ENCODE measurements at places on chromosomes 4 and X.

DNA sequence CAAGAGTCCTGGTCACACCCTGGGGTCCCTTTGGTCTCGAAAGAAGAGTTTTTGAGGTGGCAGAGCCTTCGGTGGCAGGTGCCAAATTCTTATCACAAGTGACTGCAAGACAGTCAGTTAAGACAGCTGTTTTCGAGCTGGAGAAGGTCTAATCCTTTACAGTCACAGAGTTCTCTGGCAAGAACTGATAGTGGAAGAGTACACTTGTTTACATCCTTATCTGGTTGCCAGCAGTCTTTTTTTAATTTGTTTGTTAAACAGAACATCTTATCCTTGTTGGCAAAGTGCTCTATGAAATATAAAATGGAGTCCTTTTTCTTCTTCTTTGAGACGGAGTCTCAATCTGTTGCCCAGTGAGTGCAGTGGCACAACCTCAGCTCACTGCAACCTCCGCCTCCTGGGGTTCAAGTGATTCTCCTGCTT lies 50.4 kb upstream of the ELOVL6 start:
- no peak for DNase-seq

DNA sequence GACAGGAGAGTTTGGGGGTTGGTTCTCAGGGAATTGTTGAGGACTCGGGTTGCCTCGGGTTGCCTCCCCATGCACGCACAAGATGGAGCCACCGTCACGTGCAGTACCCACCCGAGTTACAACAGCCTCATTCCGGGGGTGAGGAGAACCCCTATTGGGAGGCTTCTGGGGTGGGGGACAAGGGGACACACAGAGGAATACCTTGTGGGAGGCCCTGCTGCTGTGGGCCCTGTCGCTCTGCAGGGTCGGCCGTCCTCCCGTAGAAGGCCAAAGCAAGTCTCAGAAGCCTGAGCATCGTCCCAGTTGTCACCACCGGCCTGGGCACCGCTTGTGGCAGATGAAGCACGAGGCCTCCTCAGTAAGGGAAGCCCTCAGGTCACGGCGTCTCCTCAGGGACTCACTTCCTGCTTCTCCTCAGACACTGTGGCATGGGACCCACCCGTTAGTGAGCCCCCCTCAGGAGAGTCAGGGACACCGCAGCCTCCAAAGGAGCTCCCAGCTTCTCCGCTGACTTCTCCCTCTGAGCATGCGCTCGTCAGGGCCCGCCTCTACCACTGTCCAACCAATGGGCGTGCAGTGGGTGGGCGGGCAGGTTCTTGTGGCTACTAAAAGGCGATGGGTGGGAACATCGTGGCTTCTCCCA lies at the start of gene CT55:
Gene CT55, minus strand, starts transcription at position 522 of the 643 bp plus-strand sequence. Its CDS starts 227 bp downstream, at position 295.
- no peak for DNase-seq

- DNase-seq, result no peak
Measured at GRCh38 chr4:127775843-127776242, 6.3 kb upstream of the HSPA4L start.

GRCh38 chrX:1398431-1399340 lies 6.8 kb upstream of the SLC25A6 start:
- no peak for DNase-seq

GRCh38 chr4:6125103-6125651 lies 75.2 kb downstream of the JAKMIP1 start:
- no peak for DNase-seq

DNA sequence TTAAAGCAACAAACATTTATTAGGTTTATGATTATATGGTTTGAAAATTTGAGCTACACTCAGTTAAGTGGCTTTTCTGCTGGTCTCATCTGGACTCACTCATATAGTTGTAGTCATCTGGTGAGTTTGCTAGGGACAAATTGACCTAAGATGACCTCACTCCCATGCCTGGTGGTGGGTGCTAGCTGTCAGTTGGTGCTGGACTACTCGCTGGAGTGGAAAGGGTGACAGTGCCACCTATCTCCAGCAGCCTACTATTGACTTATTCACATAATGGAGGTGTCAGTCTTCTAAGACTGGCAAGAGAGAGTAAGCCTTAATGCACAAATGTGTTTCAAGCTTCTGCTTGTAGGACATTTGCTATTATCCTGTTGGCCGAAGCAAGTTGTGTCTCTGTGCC lies 88.2 kb downstream of the TASL start:
- DNase-seq, result no peak

- peak; percentile 38 for DNase-seq
Measured at GRCh38 chrX:131812847-131813825, 210.0 kb upstream of the STK26 start.

DNA sequence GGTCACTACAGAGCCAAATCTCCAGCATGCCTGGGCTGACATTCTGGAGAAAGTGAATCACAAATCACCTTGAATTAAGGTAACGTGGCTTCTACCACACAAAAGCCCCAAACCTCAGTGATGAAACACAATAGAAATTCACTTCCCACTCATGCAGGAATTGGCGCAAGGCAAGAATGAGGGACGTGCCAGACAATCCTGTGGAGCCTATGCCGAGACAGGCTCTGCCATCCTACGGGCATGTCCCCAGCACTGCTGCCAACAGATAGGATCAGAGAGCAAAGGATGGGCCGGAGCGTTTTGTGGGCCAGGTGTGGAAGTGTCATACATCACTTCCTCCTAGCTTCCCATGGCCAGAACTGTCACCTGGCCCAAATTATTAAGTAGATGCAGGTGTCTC lies 118.0 kb downstream of the IRF2 start:
- DNase-seq, result no peak

- DNase-seq, result no peak
Measured at GRCh38 chrX:25141684-25142083, 125.9 kb upstream of the ARX start.

- DNase-seq, result no peak
Measured at GRCh38 chr4:154492288-154492687, 689 bp upstream of the DCHS2 start.

DNA sequence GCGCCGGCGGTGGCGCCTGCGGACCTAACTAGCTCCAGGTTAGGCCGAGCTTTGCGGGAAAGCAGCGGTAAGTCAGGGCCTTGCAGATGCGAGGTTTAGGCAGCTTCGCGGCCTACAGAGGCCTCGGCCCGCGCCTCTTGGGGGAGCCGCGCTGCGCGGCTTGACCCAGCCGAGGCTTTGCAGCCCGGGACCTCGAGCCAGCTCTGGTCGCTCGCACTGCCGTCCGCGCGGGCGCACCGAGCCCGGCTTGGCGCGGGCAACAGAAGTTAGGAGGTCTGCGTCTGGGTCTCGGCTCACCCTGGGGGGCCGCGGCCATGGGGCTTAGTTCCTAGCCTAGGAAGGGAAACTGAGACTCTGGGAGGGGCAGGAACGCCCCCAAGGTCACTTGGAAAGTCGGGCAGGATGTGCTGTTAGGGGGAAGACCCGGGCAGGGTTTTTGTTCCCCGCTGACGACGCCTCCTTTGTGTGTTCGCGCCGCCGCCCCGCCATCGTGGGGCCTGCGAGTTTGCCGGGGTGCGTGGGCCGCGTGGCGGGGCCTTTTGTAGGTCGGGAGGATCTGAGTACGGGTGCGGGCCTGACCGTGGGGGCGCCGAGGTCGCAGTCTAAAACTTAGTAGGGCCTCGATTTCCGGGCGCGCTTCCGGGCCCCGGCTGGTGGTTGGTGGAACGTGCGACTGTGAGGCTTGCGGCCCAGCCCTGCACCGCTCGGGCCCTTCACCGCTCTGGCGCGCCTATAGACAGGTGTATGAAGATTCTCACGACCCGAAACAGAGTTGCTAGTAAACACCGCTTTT lies 482 bp downstream of the RNF4 start:
- peak; percentile 54 for DNase-seq

DNA sequence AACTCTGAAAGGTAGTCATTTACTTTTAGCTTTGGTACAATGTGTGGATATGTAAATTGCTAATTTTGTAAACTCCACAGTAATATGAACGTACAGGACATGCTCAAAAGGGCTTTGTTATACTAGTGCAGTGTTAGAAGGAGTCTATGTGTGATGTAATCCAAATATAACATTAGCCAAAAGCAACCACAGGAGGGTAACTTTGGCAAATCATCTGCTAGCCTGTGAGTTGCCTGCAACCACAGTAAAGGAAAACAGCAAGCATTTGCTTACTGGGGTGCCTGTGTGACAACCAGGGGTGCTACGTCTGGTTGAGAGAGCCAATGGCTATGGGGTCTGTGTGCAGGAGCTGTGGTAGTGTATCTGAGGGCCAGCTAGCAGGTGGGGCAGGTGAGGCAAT lies 245.8 kb downstream of the ADAMTS3 start:
- no peak for DNase-seq

DNA sequence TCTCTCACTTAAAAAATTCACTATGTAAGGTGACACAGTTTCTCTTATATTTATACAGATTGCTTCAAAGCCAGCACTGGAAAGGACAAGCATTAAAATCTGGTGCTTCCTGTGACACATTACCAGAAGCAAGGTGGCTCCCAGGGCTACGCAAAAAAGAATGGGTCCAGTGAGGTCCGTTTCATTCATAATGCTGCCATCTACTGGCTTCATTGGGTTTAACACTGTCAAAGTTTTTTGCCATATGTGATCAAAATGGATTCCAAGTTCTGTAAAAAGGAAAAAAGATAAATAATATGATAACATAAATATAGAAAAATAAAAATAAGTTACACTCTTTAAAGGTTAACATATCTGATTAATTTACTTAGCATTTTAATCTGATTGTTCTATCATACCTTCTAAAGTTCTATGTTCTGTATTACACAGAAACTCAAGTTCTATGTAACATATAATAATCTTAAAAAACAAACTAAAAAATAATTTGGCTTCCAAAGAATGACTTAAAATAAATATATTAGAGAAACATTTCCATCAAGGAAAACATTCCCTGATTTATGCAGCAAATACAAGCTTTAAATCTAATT lies 22.1 kb downstream of the YIPF7 start:
- DNase-seq, result no peak

- DNase-seq, result no peak
Measured at GRCh38 chrX:107549504-107549903, 78.8 kb upstream of the PRPS1 start.

GRCh38 chr4:108941904-108942430 lies 179.1 kb upstream of the ETNPPL start:
- DNase-seq, result no peak

- no peak for DNase-seq
Measured at GRCh38 chrX:68415316-68415715, 18.0 kb downstream of the OPHN1 start.

DNA sequence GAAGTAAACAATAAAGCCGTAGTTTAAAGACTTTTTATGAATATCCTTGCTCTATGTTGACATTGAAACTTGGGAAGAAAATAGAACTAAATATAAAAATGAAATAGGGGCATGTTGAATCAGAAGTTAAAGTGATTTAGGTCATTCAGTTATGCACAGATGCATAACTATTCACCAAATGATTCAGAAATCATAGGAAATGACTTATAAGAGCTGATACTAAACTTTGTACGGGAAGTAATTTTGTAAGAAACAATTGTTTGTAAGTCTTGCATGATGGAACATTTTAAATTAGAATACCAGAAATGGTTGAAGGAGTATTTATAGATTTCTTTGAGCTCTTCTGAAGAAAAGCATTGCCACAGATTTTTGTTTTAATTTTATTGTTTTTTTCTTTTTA lies 246.5 kb downstream of the CPE start:
- DNase-seq, result no peak

DNA sequence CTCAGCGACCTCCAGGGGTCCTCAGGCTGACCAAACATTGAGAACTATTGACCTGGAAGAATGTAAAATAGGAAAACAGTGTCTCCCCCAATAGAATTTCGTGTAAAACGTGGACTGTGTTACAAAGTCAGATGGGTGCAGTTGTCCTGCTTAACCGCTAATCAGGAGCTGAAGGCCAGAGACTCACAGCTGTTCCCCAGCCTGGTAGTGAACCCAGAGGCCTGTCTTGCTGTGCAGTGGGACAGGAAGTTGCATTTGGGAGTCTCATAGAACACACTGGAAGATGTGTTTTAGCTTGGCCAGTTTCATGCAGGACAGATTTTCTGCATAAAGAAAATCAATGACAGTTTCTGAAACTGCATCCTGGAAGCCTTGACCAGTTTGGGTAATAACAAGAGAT lies 151.5 kb downstream of the PTTG2 start:
- no peak for DNase-seq

DNA sequence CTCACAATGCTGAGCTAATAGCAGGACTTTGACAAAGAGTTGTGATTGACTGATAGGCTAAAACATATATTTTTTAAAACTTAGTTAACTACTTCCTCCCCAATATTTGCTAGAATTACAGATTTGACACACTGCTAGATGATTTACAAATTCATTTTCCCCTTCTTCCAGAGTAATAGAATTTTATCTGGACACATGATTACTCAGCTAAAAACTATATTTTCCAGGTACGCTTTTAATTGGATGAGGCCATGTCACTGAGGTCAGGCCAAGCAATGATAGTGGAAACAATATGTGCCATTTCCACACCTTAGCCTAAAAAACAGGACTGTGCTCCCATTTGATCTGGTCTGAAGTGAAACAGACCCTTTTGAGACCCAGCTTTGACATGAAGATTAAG lies 193.3 kb upstream of the PGRMC2 start:
- no peak for DNase-seq

DNA sequence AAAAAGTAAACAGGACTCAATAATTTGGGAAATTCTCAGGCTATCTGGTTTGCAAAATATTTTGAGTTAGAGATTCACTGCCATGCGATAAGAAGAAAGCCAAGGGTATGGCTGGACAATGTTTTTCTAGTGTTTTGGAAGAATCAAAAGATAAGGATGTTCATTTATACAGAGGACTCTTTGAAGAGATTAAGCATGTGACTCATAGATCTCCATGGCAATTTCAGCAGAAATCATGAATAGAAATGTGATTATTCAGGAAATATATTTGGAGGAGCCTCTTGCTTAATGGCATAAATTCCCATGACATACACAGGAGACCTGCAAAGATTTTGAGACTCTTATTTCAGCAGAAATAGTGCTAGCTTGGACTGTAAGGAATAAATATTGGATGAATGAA lies 16.7 kb upstream of the FRAS1 start:
- DNase-seq, result no peak

GRCh38 chrX:55839485-55839884 lies 121.9 kb downstream of the RRAGB start:
- DNase-seq, result no peak

DNA sequence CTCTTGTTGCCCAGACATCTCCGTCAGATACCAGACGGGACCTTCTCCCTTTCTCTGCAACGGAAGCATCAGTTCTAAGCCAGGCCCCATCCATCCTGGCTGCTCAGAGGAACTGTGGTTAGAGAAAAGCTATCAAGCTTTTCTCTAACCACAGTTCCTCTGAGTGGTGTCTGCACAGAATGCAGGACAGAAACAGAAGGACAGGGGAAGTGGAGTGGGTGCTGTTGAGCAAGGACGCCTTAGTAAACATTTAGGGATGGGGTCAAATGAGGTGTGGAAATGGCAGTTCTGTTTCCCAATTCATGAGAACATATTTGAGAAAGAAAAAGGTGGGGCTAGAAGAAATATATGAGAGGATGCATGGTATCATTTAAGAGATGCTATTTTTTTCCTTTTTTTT lies 283.8 kb downstream of the CRLF2 start:
- no peak for DNase-seq

DNA sequence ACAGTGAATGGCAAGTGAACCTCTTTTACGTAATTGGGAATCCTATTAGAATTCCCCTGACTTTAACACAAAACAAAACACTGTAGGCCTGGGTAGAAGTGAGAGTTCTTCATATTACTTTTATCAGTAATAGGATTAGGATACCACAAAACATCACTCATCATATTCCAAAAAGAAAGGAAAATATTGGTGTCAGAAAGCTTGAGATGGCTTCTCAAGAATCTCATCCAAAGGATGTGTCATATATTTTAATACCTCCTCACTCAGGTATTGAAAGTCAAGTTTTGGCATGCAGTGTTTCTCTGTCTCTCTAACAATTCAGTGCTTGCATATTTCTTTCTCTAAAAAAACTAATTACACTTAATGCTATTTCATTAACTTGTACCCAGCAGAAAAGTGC lies 173.2 kb downstream of the PDGFC start:
- DNase-seq, result no peak

All from stimulated activated CD8-positive, alpha-beta memory T cell treated with anti-CD3 and anti-CD28 coated beads, Interleukin-2, amount 100 ng/mL, for 1 hour (primary cell).